ENCODE measurements at places on chromosomes 1 and 21.

GRCh38 chr21:35943752-35944151, 116.6 kb downstream of the SETD4 start:
- no peak for DNase-seq

- DNase-seq = no peak
Observed at GRCh38 chr1:94608852-94609530, 67.4 kb upstream of the F3 start.

DNA sequence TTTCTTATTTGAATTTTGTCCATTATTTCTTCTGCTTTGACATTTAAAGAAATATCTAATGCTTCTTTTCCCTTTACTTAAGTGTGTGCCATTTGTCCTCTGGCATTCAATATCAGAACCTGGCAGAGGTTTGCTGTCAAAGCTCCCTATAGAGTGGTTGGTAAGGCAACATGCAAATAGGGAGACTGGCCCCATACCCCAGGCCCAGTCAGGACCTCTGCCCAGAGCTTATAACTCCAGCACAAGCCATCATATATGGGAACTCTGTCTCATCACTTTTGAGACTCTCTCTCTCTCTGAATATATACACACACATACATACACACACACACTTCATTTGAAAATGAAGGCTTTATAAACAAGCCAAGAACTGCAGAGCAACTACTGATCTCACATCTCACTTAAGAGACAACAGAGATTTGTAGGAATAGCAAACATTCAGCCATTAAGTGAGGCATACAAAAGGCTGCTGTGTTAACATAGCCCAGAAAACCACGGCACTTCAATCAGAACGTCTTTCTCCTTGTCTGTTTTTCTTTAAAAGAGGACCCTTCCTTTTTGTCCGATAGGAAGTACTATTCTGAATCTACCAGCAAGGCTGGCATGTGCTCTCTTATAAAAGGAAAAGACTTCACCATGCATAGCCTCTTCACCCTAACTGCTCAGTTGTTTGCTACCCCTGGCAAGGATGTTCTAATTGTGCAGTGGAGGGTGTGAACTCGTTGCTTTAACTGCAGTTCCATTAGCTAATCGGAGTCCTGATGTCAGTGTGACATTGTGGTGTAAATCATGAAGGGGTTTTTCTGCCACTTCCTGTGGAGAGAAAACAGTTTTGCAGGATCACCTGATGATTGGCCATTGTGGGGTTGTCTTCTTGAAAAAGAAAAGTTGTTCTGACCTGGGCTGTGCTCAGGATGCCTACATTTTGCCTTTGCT, 101.7 kb downstream of the NR5A2 start:
- DNase-seq = no peak

- peak; percentile 89 for DNase-seq
Observed at GRCh38 chr1:98661544-98662355, at the start of gene SNX7. Gene SNX7 (plus strand): TSS chr1:98661721. CDS start chr1:98661732, 11 bp downstream.

GRCh38 chr1:112395256-112395820, 676 bp upstream of the CTTNBP2NL start:
- no peak for DNase-seq

DNA sequence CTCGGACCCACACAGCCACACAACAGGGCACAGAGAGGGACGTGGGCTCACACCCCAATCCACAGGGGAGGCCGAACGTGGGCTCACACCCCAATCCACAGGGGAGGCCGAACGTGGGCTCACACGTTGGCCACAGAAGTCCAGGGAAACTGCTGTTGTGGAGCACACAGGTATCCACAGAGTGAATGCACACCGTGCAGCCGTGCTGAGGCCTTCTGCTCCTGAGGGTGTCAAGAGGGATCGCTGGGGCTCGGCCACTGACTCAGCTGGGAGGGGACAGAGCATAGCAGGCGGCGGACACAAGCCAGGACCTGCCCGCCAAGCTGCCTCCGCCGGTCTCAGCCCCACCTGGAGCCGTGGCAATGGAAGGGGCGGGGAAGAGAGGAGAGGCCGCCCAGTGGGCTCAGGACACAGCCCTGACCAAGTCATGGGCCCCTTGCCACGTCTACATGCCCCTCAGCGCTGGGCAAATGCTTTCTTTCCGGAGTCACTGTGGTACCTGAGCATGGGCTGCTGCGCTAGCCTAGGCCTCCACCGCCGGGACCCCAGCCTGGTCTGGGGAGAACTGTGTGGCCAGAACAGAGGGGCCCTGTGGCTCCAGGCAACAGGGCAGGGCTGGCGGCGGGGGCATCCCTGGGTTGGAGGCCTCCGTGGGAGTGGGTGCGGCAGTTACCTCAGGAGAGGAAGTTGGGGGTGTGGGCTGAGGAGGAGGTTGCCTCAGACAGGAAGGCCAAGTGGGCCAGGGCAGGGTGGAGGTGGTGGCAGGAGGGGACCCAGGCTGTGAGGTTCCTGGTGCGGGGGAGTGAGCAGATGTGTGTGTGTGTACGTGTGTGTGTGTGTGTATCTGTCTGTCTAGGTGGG, 1.2 kb downstream of the SYTL1 start:
- peak; percentile 48 for DNase-seq

DNA sequence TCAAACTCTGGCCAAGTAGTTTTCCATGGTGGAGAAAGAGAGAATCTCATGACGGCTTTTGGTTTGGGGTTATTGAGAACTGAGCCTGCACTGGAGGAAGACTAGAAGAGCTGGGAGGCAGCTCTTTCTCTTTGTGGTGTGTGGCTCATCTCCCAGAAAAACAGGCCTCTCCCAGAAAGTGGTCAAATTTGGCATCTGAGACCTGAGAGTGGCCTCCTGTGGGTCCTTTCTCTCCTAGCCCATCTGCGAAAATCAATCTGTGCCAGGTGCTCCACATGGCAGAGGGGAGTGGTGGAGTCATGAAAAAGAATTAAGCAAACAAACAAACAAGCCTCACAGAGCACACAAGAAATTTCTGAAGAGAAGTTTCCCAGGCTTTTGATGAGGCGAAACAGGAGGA, 305.0 kb downstream of the ST6GALNAC3 start:
- peak; percentile 28 for DNase-seq

- DNase-seq = no peak
Observed at GRCh38 chr1:204971517-204972336, 71.3 kb upstream of the CNTN2 start.

- DNase-seq = no peak
Observed at GRCh38 chr1:8013399-8013798, 12.7 kb downstream of the ERRFI1 start.

GRCh38 chr1:215772151-215772550, 205.0 kb downstream of the KCTD3 start:
- DNase-seq = no peak

GRCh38 chr1:125065092-125065820, 3880.5 kb downstream of the SRGAP2C start:
- no peak for DNase-seq

DNA sequence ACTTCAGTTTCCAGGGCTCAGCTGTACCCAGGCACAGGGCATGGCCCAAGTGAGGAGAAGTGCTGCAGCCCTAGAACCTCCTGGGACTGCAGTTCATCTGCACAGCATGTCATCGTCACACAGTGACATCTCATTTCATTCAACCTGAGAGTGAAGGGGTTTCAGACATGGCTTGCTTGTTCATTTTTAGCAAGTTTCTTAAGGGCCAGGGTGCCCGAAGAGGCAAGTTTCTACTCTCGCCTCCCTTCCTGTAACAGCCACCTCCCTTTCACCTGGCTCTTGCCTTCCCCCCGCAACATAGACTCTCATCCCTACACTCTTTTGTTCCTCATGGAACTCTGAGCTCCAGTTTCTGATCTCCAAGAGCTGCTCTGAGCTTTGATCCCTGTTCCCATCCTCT, 108.1 kb downstream of the C1orf21 start:
- DNase-seq = no peak

GRCh38 chr1:155226188-155226909, 17.9 kb downstream of the MTX1 start:
- peak; percentile 86 for DNase-seq

DNA sequence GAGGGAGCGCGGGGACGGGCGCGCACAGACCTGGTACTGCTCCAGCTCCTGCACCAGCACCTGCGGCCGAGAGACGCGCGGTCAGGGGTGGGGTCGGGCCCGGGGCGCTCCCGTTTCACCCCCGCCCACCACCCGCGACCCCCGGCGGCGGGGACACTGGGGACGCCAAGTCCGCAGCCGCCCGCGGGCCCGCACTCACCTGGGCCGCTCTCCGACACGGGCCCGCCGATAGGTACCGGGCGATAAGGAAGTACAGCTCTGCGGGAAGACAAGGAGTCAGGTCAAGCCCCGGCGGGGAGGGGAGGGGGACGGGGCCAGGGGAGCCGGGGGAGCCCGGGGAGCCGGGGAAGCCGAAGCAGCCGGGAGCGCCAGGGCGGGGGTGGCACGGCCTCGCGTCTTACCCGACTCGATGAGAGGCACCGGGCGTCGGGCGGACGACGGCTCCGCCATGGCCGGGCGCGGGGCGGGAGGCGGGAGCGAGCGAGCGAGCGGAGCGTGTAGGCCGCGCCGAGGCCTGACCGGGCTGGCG, 326 bp downstream of the BRWD1 start:
- no peak for DNase-seq
